Stimulated activated CD8-positive, alpha-beta memory T cell treated with anti-CD3 and anti-CD28 coated beads, Interleukin-2, amount 100 ng/mL, for 48 hours (primary cell): ENCODE measurements at places on chromosomes 1 and 21.

DNA sequence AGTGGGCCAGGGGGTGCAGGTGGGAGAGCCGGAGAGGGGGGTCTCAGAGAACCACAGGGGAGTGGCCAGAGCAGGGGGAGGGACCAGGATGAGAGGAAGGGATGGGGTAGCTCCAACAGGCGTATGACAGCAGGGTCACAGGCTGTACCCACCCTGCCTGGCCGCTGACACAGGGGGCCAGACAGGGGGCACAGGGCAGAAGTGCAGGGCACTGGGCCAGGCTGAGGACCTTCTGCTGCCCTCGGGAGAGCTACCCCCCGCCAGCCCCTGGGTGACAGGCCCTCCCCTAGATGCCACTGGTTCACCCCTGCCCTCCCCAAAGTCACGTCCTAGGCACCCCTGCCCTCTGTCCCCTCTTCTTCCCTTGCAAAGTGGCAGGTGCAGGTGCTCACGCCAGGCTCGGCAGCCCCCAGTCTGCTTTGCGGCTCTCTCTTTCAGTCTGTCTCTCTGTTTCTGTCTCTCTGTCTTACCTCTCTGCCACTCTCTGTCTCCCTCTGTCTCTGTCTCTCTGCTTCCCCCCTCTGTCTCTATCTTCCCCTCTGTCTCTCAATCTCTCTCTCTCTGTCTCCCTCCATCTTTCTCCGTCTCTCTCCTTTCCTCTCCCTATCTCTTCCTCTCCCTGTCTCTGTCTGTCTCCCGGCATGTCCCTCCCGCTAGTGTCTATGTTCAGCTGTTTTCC is 48.5 kb downstream of the WNT9A start:
- no peak for DNase-seq

DNA sequence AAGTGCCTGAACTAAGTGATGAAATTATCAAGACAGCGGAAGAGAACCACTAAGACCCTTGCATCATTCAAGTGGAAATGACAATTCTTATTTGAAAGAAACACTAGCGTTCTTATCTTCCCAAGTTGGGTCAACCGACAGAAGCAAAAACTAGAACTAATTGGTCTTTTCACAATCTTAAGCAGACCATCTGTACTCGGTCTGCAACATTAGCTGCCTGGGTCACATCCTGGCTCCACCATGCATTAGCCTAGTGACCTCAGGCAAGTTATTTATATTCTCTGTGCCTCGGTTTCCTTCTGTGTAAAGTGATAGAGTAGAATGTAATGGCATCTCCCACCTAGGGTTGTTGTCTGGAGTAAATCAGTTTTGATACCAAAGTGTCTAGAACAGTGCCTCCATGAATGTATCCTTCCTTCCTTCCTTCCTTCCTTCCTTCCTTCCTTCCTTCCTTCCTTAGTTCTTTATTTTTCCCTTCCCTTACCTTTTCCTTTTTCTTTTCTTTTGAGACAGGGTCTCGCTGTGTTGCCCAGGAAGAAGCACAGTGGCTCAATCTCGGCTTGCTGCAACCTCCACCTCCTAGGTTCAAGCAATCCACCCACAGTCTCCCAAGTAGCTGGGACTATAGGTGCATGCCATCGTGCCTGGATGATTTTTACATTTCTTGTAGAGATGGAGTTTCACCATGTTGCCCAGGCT is 6.0 kb downstream of the COLGALT2 start:
- no peak for DNase-seq

DNA sequence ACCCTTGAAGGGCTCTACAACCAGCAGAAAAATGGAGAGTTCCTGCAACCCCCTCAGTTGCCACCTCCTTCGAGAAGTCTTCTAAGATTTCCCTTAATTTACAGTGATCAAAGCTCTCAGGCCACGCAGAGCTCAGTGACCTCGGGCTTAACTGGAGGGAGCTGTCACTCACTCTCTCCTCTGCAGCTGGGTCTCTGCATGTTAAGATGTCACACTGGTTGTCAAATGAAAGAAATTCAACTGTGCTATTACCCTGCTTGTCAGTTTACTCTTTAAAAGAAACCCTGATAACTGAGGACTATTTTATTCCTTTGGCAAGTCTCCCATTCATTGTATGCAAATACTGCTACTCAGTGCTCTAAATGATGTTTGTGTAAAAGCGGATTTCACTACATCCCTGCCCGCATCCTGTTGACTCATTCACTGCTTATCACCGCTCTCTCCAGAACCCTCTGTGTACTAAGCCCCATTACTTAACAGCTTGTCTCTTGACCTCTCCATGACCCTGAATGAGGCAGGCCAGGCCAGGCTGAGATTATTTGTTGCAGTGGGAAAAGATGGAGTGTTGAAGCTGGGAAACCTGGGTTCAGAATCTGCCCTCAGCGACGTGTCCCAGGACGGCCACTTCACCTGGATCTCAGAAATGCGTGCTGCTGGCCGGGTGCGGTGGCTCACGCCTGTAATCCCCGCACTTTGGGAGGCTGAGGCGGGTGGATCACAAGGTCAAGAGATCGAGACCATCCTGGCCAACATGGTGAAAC is 13.7 kb downstream of the DHRS3 start:
- DNase-seq: peak; percentile 46

DNA sequence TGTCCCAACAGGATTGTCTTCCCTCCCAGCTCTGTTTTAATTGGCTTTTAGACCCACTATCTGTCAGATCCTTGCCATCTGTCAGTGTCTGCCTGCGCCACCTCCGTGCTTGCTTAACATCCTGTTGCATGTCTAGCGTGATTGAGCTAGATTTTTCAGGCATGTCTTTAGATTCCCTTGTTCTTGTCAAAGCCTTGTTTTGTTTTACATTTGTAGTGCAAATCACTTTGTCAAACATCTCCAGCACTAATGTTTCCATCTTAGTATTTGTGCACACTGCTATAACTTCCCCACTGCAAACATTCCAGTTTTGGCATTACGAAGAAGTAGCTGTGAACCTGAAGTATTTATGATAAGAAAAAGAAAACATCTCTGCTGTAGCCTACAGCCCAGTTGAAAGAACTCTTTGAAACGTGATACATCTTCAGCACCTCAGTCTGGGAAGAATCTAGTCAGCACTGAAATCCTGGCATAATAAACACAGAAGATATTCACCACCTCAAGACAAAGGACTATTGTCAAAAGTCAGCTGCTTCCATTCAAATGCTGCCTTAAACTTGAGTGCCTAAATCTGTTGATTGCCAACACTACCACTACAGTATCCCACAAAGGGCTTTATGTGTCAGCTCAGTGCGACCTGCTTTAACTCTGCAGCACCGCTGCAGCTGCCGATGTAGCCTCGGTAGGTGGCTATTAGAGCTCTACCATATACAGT is 105.0 kb downstream of the FNBP1L start:
- DNase-seq: no peak
